ENCODE measurements at places on chromosomes 13 and 19.

- no peak for DNase-seq
Observed at GRCh38 chr13:27118428-27119054, 53.1 kb downstream of the USP12 start.

- DNase-seq: no peak
Observed at GRCh38 chr19:34793565-34793964, 20.6 kb upstream of the ZNF599 start.

DNA sequence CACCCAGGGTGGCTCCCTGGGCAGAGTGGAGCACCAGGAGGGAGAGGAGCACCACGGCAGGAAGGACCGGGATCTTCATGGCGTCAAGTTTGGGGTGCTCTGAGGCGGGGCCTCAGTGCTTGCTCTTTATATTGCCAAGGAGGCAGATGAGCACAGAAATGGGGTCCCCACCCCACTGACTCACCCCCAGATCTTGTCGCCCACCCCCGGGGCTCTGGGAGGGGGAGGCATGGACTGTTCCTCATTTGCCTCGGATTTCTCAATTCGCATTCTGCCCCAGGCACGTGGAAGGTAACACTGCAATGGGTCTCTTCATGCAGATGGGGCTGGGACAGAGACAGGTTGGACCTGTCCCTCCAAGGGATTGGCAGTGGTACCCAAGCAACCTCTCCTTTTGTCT is at the start of gene KRTDAP:
Gene KRTDAP, minus strand, starts transcription at position 101 of the 400 bp plus-strand sequence. Its CDS starts 22 bp downstream, at position 79.
- no peak for DNase-seq

DNA sequence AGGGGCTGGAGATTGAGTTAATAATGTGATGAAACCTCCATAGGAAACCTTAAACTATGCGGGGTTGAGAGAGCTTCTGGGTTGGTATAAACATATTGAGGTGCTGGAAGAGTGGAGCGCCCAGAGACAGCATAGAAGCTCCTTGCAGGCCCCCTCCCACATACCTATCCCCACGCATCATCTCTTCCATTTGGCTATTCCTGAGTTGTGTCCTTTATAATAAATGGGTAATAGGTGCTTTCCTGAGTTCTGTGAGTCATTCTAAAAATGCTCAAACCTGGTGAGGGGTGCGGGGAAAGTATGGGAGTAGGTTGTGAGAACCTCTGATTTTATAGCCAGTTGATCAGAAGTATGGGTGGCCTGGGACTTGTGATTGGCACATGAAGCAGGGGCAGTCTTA is 14.6 kb downstream of the CCDC122 start:
- DNase-seq: no peak

DNA sequence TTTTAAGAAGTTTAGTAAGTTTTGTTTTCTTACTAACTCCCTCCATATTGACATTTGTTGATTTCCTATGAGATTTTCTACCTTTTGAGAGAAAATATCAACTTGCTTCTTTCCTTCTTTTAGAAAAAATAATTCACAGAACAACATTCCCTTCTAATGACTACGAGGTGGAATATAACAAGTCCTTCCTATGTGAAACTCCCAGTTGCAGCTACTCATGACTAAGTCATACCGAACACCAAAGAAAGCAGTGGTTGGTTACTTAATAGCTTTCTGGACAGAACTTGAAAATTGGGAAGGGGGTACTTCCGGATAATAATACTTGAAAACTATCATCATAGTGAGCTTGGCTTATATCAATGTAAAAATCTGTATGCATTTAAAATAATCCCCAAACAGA is 144.8 kb downstream of the DACH1 start:
- DNase-seq: no peak

DNA sequence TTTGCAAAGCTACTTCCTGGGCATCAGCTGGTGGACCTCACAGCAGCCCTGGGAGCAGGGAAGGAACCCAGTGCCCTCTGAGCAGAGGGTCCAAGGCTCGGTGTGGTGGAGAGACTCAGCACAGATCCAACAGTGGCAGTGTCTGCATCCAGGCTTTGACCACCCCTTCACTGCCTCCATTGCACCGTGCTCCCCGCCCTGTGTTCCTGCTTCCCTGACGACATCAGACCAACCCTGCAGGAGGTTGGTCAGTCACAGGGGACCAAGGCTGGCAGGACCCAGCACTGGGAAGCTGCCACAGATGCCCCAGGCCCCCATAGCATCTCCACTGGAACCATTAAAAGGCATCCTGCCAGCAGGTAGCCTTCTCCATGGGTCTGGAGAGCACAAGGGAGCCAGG is 7.8 kb upstream of the VSTM2B start:
- DNase-seq: no peak

DNA sequence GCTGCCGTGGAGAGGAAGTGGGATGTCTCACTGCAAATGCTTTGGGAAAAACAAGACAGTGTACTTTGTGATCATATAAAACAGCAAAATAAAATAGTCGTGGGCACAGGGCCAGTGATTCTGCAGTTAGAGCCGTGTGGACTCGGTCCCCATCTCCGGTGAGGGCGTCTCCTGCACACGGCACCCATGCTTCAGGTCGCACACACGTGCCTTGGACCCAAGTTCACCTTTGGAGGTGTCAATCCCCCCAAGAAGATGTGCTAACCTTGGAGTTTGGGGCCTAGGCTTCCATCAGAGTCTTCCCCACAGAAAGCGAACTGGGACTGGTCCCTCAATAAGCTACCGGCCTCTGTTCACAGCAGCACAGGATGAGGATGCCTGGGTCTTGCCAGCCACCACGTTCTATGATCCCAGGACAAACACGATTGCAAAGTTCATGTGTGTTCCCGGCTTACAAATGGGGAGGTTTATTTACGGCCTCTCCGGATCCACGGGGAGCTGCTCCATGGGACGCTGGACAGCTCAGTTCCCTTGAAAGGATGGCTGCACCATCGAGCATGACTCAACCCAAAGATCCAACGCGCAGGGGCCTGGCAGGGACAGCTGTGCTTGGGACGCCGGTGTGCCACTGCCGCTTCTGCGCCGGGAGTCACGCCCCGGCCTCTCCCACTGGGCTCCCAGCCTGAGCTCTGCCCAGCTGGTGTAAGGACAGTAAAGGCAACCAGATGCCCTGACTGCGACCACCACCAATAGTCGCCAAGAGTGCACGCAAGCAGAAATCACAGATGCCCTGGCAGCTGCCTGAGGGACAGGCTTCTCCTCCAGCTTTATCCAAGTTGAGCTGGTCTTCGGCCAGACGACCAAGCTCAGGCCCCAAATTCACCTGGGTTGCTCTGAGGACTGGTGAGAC is 8.6 kb downstream of the GAS6 start:
- DNase-seq: no peak

GRCh38 chr19:14072535-14073260 is at the start of gene MISP3:
Gene MISP3 (plus strand): TSS chr19:14072786. CDS start chr19:14073310, 524 bp downstream.
- DNase-seq: no peak

- no peak for DNase-seq
Observed at GRCh38 chr13:33193428-33193974, 92.1 kb downstream of the STARD13 start.

DNA sequence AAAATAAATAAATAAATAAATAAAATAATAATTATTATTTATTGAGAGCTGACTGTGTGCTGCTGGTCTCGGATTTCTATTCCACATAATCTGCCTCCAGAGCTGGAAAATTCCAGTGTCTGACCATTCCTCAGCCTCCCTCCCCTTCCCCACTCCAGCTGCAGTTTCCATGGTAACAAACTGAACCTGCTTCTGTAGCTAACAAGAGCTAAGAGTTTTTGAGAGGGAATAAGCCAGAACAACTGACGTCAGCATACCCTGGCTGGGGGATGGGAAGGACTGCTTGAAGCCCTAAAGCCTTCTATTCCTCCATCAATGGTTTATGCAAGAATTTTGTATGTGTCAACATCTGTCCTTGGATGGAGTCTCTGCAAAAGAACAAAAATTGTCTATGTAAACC is 26.0 kb upstream of the PEG3 start:
- DNase-seq: no peak

DNA sequence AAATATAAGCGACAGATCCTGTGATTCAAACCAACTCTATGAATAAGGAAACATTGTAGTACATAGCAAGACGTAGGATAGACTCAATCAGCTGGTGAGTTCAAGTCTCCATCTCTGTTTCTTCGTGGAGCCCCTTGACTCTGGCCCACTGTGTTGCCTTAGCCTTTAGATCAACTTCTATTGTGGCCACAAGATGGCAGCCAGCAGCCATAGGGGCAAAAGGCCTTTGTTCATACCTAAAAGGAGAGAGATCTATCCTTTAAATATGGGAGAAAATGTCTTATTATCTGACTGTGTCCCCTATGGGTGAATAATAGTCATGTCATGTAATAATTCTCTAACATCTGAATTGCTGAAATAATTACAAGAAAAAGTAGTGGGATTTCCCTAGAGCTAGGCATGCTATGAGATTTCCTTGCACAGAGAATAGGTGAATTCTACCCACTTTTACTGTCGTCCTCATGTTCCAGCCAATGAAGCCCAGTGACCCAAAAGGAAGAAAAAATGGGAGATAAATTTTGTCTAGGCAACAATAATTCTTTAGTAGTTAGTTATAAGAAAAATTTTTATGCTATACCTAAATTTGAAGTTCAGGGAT is 129.4 kb downstream of the PCDH20 start:
- DNase-seq: no peak

DNA sequence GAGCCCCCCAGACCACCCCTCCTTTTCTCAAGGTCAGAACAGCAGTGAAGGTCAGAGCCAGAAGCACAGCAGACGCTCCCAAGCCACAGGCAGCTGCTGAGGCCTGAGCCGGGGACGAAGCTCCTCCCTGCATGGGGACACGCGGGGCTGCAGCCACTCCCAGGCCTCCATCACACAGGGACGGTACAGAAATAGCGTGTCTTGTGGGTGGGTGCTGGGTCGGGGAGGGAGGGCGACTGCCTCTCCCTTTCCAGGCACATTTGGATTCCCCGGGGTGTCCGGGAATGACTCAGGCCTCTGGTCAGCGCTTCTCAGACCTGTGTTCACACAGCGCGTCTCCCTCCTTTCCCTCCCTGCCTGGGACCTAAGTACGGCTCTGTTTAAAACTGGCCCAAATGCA is 33.2 kb downstream of the RASA3 start:
- DNase-seq: no peak

- DNase-seq: no peak
Observed at GRCh38 chr13:35797991-35798390, 321.5 kb upstream of the MAB21L1 start.

GRCh38 chr13:20151016-20151415 is 9.8 kb downstream of the GJA3 start:
- DNase-seq: no peak

GRCh38 chr19:16520986-16521624 is 21.1 kb downstream of the CHERP start:
- no peak for DNase-seq

DNA sequence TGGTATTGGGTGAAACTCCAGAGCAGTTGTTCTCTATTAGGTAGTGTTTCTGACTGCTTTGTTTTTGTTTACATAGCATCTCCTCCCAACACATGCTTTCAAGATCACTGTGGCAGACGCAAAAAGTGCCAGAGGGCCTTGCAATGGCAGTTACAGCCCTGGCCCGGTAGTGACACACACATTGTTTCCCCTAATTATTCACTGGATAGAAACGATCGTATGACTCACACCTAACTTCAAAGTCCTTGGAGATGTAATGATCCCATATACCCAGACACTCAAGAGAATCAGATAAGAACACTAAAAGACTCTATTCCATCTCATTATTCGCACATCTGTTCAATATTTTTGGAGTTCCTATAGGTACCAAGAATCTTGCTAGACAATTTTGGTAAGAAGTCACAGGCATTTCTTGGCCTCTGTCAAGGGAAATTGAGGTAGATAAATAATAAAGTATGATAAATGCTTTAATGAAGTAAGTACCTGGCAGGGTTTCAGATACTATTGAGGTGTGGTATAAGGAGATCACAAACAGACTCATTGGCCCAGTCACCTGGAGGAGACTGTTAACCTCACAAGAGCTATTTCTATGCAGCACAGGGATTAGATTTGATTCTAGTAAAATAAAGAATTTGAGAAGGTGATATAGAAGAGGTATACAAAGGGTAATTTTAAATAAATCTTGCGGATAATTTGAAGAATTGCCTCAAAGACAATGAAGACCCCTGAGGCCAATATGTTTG is 485.3 kb downstream of the SLITRK6 start:
- no peak for DNase-seq

DNA sequence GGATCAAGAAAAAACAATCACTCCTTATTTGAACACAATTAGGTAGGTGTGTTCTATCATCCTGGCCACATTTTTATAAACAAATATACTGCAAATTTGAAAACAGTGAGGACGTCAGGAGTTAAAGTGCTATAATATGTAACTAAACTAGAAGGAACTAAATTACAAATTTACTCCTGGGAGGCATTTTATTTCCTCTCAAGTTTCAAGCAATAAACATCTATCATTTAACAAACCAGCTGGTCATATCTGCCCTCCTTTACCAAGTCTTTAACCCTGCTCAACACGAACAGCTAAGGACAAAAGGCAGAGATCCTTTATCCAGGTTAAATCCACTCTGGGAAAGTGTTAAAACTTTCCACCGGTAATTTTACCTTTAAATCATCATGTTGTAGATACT is 26.5 kb downstream of the ANKRD10 start:
- DNase-seq: no peak

DNA sequence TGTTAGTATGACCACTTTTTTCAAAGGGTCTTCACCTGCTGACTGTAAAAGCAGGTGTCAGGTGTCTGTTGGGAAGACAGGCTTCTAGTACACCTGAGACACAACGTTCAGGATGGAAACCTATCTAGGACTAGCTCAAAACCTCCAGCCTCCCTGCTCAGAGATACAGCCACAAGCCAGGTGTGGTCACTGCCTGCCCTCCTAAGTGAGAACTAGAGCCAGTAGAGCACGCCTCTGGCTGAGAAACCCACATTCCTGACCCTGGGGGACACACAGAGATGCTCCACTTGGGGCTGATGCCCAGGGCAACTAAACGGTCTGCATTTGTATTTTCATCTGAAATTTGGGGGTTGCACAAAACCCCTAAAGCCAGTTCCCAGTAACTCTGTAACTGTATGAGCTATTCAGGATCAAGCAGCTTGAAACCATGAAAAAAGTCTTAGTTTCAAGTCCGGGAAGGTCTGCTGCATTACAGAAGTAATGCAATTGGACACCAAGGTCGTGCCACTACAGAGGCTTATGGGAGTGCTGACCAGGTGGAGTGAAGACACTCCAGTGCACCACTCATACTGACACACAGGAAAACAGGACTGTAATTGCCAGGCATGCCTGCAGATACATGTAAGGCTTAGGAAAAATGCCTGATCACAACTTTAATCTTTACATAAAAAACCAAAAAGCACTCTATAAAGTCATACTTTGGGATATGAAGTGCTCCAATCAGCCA is 27.8 kb downstream of the ANKRD10 start:
- DNase-seq: no peak

DNA sequence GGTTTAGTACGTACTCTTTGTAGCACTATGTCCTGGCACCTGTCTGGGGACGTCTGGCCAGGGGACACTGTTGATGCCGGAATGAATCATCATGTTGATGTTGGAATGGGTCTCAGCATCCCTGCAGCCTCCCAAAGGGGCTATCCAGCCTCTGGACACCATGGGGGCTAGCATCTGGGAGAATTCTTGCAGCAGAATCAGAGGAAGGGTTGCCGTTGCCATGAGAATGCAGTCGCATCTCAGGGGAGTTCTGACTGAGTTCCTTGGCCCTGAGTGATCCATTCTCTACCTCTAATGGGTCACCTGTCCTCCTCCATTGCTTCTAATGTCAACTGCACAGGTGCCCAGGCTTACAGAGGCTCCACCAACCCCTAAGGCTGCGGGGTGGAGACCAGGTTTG is 129.1 kb downstream of the UQCRFS1 start:
- DNase-seq: no peak

GRCh38 chr13:43030548-43030947 is 7.2 kb downstream of the DNAJC15 start:
- no peak for DNase-seq
